ENCODE measurements at places on chromosomes 7 and 10. TPM values are rescaled to one million over a fixed set of nuclear protein-coding genes. Genes with fewer than 3 reads are reported as not detected.

TDRD1 gene
- total RNA-seq: not detected

OR13A1 gene
- not detected for total RNA-seq

CCDC3 gene
- 1.5 TPM for total RNA-seq

ASB4 gene
- not detected for total RNA-seq

STRA8 gene
- total RNA-seq: not detected

FGFR2 gene
- total RNA-seq: 0.13 TPM

All from dermis microvascular lymphatic vessel endothelial cell (primary cell).